ENCODE measurements at places on chromosomes 6 and 20.
A peak's percentile ranks its signal among the peaks of the same experiment; 100 is the strongest.

DNA sequence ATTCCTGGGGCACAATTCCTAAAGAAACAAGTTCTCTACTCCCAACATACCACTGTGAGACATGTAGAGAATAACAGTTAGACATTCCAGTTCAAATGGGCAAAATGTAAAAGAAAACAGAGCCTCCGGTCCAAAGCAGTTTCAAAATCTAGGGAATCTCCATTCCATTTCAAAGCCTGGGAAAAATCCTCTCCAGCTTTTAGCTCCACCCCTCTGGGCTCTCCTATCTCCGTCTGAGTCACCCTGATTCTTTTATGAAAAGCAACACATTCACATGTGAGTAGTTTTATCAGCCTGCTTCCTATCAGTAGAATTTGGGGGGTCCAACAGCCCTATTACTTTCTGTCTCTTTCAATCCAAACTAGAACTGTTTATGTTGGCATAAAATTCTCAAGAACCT lies 3.7 kb downstream of the CSNK2A1 start:
- DNase-seq, result no peak

GRCh38 chr6:15901141-15902115 lies 227.5 kb upstream of the MYLIP start:
- no peak for DNase-seq

GRCh38 chr6:14353798-14354197 lies 236.2 kb downstream of the CD83 start:
- no peak for DNase-seq

GRCh38 chr6:154352898-154353585 lies 3.6 kb downstream of the IPCEF1 start:
- no peak for DNase-seq

DNA sequence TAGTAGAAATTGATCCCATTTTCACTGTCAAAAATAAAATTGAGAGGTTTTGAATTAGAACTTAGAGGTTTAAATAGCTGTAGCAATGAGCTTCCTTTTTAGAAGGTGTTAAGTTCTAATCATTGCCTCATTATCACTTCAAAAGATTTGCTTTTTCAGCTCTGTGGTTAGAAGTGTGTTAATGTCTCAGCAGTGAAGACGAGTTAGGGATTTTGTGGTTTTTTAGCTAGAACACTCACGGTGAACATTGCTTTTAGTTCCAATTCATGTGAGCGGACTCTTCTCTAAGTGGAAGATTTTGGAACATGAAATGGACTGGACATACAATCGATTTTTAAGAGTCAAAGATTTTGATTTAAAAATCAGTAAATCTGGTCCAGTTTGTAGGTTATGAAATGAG lies 12.7 kb upstream of the IFNGR1 start:
- DNase-seq, result no peak

GRCh38 chr20:47663354-47664067 lies 121.8 kb downstream of the SULF2 start:
- DNase-seq, result peak; percentile 52

- no peak for DNase-seq
Observed at GRCh38 chr6:50549026-50549425, 164.3 kb upstream of the TFAP2D start.

- no peak for DNase-seq
Observed at GRCh38 chr6:156387472-156387871, 389.7 kb upstream of the ARID1B start.

Measured in NCI-H1092 (cell line).